T follicular helper cell (primary cell): ENCODE measurements at places on chromosomes 16 and 17.

- DNase-seq: no peak
Measured at GRCh38 chr17:61584866-61585265, 6.2 kb downstream of the NACA2 start.

DNA sequence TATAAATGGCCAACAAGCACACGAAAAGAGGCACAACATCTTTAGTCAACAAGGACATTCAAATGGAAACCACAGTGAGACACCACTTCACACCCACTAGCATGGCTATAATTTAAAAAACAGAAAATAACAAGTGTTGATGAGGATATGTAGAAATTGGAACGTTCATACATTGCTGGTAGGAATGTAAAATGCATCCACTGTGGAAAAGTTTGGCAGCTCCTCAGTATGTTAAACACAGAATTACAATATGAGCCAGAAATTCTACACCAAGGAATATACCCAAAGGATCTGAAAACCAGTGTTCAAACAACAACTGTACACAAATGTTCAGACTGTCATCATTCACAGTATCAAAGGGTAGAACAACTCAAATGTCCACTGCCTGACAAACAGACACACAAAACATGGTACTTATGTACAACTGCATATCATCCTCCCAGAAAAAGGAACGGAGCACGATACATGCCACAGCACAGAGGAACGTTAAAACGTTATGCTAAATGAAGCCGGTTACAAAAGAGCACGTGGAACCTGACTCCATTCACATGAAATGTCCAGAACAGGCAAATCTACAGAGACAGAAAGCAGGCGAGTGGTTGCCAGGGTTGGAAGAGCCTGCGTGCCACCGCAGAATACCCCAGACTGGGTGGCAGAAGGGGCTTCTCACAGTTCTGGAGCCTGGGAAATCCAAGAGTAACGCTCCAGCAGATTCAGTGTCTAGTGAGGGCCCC is 32.8 kb upstream of the METRNL start:
- no peak for DNase-seq

DNA sequence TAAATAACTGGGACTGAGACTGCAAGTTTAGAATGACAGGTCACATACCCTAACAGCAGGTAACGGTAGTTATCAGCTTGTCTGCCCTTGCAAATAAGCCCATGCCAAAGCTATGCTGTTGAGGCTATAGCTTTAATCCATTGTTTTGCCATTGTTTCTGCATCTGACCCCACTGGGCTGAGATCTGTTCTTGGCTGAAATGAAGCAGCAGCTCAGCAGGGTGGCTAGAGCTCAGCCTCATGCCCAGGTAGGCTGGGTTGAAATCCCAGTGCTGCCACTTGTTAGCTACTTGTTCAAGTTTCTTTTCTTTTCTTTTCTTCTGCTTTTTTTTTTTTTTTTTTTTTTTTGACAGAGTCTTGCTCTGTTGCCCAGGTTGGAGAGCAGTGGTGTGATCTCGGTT is 40.1 kb downstream of the NKD1 start:
- DNase-seq: no peak

GRCh38 chr16:84791088-84791487 is 28.7 kb upstream of the CRISPLD2 start:
- DNase-seq: no peak

- DNase-seq: no peak
Measured at GRCh38 chr16:10849736-10850477, 27.1 kb upstream of the CIITA start.

GRCh38 chr16:24909856-24910255 is 64.1 kb downstream of the SLC5A11 start:
- no peak for DNase-seq
